ENCODE measurements at places on chromosomes 13 and 19.

- DNase-seq = no peak
Observed at GRCh38 chr19:55485439-55486011, 537 bp downstream of the NAT14 start.

GRCh38 chr19:42344336-42344893 is 19.0 kb downstream of the MEGF8 start:
- DNase-seq = no peak

- no peak for DNase-seq
Observed at GRCh38 chr13:59915252-59915651, 248.5 kb downstream of the DIAPH3 start.

DNA sequence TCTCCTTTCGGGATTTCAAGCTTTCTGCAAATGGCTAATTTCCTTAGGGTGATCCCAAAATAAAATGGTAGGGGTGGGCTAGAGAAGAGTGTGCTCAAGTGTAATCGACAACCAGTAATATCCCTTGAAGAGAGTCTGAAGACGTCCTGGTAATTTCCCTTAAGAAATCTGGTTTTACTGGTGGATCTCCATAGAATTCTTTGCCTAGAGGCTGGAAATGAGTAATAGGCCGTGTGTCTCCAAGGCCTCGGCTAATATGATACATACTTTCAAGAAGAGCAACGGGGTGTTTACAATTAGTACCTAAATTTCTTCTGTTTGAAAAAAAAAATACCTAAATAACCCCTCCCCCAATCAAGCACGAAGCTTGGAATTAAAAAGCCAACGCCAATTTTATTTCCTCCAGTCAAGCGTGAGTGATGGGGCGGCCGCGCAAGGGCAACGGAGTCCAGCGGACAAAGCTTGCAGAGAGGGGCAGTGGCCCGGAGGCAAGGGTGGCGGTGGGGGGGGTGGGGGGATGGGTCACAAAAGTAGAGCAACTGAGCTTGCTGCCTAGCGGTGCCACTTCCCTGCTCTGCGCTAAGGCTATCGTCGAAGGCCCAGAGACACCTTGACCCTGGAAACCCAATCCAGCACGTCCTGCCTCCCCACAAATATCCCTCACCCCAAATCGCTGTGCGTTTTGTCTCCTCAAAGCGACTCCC is 7.8 kb downstream of the SOX21 start:
- DNase-seq = no peak

Data from EH (cell line).